ENCODE measurements at places on chromosomes 7 and 10.

DNA sequence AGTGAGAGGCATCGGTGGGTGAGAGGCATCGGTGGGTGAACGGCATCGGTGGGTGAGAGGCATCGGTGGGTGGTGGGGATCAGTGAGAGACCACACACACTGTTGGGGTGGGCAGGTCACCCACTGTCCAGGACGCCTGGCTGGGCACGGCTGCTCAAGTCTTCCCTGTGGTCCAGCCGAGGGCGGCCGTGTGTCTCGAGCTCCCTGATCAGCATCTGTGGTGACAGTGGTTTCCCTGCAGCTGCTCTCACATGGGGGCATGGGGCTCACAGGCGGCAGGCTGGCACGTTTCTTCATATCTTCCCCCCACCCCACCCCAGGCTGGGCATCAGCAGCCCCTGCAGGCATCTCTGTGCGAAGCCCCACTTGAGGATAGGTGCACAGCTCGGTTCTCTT, 78.2 kb downstream of the NKX6-2 start:
- no peak for DNase-seq

GRCh38 chr7:117036053-117036669, 82.9 kb downstream of the ST7 start:
- DNase-seq = no peak

DNA sequence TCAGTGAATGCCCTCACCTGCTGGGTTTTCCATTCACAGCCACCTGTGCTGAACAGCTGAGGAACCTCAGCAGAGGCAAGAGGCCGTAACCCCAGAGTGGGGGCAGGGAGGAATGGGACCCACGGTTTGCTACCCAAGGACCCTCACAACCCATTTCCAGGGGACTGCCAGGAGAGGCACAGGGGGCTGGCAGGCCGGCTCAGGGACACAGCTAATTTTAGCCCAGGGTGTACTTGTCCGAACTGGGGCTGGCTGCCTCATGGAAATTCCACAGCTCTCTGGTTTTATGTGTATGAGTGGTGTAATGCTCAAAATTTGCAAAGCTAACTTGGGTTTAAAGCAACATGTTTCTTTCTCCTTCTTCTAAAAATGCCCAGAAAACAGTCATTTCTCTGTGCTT, 42.2 kb downstream of the MINDY4 start:
- no peak for DNase-seq

GRCh38 chr7:65722361-65722792, 150.5 kb upstream of the VKORC1L1 start:
- peak; percentile 17 for DNase-seq

DNA sequence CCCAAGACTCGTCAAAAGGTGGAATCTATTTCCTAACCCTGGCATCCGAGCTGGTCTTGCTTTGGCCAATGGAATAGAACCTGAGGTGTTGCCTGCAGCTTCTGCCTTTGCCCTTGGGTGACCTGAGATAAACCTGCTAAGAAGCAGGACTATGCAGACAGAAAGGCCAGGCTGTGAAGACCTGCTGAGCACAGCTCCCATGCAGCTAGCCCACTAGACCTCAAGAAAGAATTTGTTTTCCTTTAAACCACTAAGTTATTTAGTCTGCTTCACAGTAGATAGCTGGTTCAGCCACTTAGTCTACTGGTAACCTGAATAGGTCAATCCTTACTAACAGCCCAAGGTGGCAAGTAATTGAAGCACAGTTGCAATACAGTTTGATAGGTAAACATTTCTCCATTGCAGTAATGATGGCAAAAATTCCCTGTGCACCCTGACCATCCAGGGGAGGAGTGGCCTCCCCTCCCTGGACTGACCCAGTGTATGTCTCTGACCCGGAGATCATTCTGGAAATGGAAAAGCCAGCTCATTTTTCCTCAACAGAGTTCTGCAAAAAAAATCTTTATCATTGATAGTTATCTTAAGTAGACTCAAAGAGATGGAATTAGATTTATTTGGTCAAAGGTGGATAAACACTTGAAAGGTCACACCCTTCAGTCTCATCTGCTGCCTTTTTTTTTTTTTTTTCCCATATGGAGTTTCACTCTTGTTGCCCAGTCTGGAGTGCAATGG, 20.0 kb downstream of the TNS3 start:
- no peak for DNase-seq

GRCh38 chr10:125375210-125375609, 214.8 kb upstream of the CTBP2 start:
- DNase-seq = no peak

DNA sequence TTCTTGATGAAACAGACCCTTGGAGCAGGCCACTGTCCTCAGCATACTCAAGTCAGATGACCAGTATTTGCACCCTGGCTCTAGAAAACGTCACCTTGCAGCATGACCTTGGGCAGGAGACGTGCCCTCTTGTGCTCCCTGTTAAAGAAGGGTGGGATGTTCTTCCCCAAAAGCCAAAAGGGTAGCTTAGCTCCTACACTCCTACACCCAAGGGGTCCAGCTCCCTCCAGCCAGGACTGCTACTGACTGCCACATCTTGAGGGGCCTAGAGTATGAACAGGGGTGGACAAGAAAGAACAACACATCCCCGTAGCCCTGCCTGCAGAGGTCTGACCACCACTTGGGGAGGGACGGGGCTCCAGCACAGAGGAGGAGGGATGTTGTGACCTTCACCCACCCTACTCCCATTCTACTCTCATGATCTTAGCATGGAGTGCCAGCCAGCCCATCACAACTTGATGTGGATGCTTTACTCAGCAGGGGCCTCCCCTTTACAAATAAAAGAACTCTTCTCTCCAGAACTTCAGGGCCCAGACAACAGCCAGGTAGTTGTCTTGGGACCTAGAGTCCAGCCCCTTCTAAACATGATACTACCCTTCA, 165.3 kb upstream of the ZMIZ1 start:
- DNase-seq = no peak

- no peak for DNase-seq
Measured at GRCh38 chr7:90886416-90886815, 290.3 kb downstream of the CDK14 start.

- no peak for DNase-seq
Measured at GRCh38 chr10:81428456-81429134, 446.4 kb upstream of the NRG3 start.

- no peak for DNase-seq
Measured at GRCh38 chr7:102721-103120, 89.7 kb upstream of the FAM20C start.

GRCh38 chr10:124156524-124157260, 63.3 kb upstream of the CHST15 start:
- no peak for DNase-seq

DNA sequence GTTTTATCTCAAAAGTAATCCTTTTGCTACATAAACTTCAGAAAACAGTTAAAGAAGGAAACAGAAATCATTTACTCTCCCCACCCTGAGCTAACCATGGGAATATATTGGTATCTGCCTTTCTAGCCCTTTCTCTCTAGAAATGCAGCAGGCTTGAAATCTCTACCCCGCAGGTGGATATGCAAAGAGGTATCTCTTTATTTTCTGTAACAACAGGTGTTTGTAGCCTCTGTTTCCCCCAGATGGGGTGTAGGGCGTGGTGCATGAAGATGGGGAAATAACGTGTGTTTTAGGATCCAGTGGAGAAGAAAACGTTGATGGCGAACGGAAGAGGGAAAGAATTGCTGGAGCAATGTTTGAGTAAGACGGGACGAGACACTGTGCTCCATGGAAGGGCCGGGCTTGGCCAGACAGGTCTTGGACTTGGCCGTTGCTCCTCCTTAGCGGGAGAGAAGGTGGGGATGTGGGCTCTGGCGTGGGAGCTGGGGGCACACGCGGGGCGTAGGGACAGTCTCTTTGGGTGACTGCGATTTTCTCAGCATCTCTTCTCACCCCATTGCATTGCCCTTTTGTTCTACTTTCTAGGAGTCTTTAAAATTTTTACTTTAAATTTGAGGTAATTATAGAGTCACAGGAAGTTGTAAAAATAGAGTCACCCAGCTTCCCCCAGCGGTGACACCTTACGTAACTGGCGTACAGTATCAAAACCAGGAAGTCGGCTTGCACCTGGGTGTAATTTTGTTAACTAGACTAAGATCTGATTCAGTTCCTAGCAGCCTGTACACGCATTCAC, 82.9 kb downstream of the ELFN1 start:
- DNase-seq = no peak

DNA sequence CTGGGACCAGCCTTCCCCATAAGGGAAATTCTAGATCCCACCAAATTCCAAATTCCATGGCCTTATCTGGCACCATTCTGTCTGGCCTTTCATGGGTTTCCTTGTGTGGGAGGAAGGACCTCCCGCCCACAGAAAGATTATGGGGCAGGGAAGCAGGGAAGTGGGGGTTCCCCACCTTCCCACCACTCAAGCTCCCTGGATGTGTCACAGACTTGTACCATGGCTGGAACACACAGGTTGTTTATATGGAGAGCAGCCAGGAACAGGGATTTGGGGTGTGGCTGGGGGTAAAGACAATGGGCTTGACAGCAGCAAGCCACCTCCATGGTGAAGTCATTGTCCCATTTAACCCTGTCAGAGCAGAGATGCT, 18.3 kb downstream of the UNC5B start:
- no peak for DNase-seq

DNA sequence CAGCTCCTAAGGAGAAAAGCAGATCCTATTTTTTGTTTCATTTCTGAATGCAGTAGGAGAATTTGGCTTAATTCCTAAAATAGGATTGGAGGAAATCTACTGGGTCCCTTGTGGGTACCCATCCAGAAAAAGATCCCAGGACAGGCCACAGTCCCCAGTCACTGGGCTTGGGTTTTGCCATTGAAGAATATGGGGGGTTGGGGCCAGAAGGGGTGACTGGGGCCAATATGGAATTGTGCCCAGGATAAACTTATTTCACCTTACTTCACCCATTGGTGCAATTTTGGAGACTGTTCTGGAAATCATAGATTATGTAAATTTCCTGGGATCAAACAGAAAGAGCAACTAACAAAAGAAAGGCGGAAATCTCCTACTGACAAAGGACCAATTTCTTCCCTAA, 5.0 kb downstream of the HOXA5 start:
- DNase-seq = no peak

DNA sequence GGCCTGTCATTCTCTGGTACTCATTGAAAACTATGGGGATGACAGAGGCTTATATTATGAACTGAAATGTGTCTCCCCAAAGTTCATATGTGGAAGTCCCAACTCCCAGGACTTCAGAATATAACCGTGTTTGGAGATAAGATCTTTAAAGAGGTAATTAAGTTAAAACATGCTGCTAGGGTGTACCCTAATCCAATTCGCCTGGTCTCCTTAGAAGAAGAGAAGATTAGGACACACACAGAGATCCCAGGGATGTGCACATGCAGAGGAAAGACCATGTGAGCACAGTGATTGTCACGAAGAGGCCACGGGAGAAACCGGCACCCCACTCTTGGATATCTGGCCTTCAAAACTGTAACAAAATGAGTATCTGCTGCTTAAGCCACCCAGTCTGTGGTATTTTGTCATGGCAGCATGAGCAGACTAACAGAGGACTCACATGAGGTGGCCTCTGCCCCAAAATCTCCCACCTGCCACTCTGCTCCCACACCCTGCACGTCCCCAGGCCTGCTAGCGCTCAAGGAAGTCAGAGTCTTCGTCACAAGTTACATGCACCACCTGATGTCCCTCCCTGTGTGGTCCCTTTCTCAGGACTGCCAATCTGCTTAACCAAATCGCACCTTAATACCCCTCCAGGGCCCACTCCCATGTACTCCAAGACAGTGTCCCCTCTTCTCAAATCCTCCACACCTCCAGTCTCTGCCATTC, 26.8 kb downstream of the PLAC9 start:
- no peak for DNase-seq

GRCh38 chr7:157224627-157225026, 85.9 kb downstream of the UBE3C start:
- no peak for DNase-seq

- DNase-seq = no peak
Measured at GRCh38 chr7:113856010-113856409, 62.8 kb downstream of the PPP1R3A start.

DNA sequence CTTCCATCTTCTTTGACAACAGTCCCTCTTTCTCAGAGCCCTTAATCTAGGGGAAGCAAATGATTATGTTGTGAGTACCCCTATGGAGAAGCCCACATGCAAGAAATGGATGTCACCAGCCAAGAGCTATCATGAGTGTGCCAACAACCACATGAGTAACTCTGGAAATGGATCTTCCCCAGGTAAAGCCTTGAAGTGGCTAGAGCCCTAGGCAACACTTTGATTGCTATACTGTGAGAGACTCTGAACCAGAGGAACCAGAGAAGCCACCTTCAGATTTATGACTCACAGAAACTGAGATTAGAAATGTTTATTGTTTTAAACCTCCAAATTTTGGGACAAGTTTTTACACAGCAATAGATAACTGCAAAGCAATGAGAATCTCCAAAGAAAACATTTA, 60.9 kb upstream of the COL1A2 start:
- DNase-seq = no peak

GRCh38 chr10:15068802-15069201, 19.8 kb downstream of the ACBD7 start:
- DNase-seq = no peak

GRCh38 chr7:39973801-39974200, 23.7 kb downstream of the CDK13 start:
- no peak for DNase-seq

DNA sequence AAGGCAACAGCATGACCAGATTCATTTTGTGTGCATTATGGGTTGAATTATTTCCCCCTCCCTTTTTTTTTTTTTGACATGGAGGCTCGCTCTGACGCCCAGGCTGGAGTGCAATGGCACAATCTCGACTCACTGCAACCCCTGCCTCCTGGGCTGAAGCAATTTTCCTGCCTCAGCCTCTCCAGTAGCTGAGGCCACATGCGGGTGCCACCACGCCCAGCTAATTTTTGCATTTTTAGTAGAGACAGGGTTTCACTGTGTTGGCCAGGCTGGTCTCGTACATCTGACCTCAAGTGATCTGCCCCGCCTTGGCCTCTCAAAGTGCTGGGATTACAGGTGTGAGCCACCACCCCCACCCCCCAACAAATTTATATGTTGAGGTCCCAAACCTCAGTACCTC, 42.0 kb downstream of the ZNF783 start:
- no peak for DNase-seq

DNA sequence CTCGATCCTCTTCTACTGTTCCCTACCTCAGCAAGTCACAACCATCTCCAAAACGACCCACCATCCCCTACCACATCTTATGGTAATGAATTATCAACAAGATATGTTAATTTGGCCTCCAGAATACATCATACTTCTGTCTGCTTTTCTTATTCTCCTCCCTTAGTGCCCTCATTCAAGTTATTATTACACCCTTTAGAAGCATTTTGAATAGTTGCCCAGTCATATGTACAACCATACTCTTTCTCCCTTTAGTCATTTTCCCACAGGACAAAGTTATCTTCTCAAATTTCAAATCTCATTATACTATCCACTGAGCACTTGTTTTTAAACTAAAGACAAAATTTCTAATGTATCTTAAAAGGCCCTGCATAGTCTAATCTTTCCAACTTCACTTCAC, 71.0 kb downstream of the GNAT3 start:
- no peak for DNase-seq

GRCh38 chr10:32253276-32253675, 93.7 kb downstream of the EPC1 start:
- no peak for DNase-seq

GRCh38 chr10:24981161-24981710, 28.8 kb upstream of the PRTFDC1 start:
- no peak for DNase-seq

Measured in keratinocyte (primary cell).